Brain (organoid and tissue), 16 donors: ENCODE measurements at places on chromosomes 1 and 21. TPM values are rescaled to one million over a fixed set of nuclear protein-coding genes. Genes with fewer than 3 reads are reported as not detected.

GRCh38 chr1:216045400-216045799, 377.8 kb downstream of the USH2A start:
- no peak for DNase-seq

GRCh38 chr1:231493421-231494185, 34.9 kb upstream of the TSNAX start:
- no peak for DNase-seq

Gene TACSTD2
- polyA plus RNA-seq = 0.39 TPM

Gene TRABD2B
- 0.17 TPM for polyA plus RNA-seq

DNA sequence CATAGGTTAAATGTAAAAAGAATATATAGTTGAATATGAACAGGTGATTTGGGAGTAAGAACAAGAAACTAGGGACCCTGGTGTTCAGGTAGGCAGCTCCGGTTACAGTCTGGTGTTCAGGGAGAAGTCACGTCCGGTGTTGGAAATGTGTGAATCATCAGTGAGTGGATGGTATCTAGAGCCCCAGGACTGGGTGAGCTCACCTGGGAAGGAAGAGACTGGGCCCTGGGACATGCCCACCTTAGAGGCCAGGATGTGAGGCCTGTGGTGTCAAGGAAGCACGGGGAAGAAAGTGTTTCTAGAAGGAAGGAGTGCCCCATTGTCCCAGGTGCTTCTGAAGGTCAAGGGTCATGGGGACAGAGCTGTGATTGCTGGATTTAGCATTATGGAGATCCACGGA, 1.5 kb upstream of the GJB3 start:
- no peak for DNase-seq

- DNase-seq = no peak
Observed at GRCh38 chr1:3456449-3456963, 2.0 kb downstream of the ARHGEF16 start.

Gene TINAGL1
- 9.7 TPM for polyA plus RNA-seq
